ENCODE measurements at places on chromosomes 3 and 15.
A peak's percentile ranks its signal among the peaks of the same experiment; 100 is the strongest.

- no peak for DNase-seq
These were observed 2.9 kb upstream of the DNAJB8 start for GRCh38 chr3:128469556-128469955.

- DNase-seq, result no peak
These were observed 59.4 kb downstream of the DAPK2 start for GRCh38 chr15:63986751-63987341.

- no peak for DNase-seq
These were observed 338.8 kb upstream of the DNAJC19 start for GRCh38 chr3:181328346-181328745.

- no peak for DNase-seq
These were observed 15.2 kb upstream of the PLXND1 start for GRCh38 chr3:129621626-129622225.

- DNase-seq, result no peak
These were observed 1.9 kb downstream of the CD200 start for GRCh38 chr3:112334691-112335433.

DNA sequence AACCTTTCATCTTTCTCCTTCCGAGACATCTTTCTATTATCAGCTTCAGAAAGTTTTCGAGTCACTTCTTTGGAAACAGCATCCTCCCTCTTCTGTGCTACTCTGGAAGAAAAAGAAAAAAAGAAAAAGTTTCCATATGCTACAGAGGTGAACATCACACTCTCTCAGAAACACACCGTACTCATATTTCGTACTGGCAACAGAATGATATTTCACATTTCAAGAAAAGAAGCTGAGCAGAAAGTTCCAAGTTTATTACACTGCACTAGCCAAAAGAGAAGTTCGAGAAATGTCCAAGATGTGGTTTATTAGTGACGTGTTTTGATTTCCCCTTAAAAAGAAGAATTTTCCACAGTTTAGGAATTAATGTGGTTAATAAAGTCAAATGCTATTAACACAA lies 6.0 kb downstream of the SSR3 start:
- no peak for DNase-seq

- no peak for DNase-seq
These were observed 148.7 kb downstream of the LRRK1 start for GRCh38 chr15:101067660-101068522.

- no peak for DNase-seq
These were observed 26.8 kb downstream of the NFKBIZ start for GRCh38 chr3:101876142-101876541.

GRCh38 chr3:133562376-133562775 lies 11.1 kb upstream of the CDV3 start:
- DNase-seq, result no peak

GRCh38 chr15:63277038-63277892 lies at the start of gene APH1B:
APH1B (plus strand) TSS chr15:63277605; CDS start chr15:63277624, 19 bp downstream.
- DNase-seq, result peak; percentile 75

DNA sequence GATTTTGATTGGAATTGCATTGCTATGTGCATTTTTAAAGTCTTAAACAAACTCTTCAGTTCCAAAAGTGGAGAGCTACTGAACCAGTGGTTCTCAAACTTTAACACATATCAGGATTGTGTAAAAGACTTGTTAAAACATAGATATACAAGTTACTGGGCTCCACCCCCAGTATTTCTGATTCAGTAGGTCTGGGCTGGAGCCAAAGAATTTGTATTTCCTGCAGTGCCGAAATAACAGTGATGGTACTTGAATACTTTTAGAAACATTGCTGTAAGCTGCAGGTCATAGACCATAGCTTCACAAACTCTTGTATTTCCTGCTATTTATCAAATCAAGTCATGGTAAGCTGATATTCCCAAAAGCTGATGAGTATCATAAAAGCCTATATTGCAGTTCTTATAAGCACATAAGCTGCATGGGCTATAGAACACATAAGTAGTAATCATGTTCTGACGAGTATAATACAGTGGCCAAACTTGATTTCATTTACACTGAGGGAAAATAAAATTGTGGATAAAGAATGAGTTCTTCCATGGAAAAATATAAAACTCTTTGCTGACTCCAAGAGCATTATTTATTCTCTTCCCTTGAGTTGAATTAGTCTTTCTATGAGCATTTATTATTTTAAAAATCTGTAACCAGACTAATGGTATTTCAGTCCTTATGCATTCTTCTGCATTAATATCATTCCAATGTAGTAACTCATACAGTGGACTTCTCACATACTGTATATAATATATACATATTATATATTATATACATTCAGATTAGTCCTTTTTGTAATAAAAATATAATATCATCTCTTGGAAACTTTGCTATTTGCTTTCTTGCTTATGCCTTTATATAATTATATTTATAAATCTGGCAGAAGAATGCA lies 550.5 kb upstream of the AGTR1 start:
- DNase-seq, result no peak

GRCh38 chr15:40248006-40248783 lies 9.3 kb downstream of the PAK6 start:
- no peak for DNase-seq

DNA sequence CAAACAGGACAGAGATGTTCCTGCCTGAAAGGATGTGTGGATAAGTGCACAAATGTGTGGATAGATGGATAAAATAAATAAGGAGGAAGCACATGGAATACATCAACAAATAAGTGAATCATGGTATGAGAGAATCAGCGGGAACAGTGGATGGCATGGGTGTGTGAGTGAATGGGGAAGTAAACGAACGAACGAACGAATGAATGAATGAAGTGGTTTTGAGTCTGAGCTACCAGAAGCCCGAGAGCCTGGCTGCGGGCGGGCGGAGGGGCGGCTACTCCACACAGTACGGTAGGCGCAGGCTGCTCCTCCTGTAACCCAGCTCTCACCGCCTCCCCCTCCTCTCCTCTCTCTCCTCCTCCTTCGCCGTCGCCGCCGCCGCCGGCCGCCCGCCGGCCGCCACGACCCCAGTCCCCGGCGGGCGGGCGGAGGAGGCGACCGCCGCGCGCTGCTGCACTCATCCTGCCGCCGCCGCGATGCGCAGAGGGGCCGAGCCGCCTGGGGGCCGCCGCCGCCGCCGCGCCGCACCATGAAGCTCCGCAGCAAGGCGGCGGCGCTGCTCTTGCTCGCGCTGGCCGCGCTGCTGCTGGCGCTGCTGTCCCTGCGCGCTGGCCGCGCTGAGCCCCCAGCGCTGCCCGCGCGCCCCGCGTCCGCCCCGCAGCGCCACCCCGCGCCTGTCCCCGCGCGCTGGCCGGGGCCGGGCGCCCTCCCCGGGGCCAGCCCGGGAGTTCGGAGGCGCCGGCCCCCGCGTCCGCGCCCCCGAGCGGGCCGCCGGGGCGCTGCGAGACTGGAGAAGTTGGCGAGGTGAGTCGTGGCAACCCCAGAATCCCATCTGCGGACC lies at the start of gene GXYLT2:
TSS of gene GXYLT2 (plus strand) at position 342 of the 841 bp plus-strand sequence. CDS start at position 530, 188 bp downstream.
- DNase-seq, result peak; percentile 1

- no peak for DNase-seq
These were observed 46.4 kb downstream of the DNASE1L3 start for GRCh38 chr3:58164199-58164879.

DNA sequence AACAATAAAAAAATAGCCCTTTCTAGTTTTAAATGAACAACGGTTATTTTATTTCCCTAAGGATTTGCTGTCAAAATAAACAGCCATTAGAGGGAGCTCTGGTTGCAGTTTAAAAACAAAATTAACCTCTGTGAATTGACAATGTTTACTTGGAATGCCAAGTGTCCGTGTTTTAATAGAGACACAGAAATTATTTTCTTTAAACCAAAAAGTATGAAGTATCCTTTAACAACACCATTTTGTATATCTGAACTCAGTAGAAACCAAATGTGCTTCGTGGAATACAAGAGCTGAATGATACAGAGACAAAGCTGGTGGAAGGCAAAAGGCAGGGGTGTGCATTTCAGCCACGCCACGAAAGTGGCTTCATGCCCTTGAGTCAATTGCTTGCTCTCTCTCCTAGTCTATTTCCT lies 74.4 kb downstream of the MOBP start:
- no peak for DNase-seq

DNA sequence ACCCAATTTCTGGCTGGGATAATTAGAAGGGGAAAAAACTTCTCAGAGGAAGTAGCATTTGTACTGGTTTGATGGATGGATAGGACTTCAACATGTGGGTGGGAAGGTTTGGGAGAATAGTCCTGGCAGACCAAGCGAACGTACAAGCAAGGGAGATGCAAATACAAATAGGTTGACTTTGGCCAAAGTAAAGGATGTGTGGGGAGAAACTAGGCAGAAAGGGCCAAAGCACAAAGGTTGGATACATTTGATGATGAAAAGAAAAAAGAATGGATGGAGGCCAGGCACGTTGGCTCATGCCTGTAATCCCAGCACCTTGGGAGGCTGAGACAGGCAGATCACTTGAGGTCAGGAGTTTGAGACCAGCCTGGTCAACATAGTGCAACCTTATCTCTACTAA lies 63.4 kb downstream of the ERC2 start:
- DNase-seq, result no peak

DNA sequence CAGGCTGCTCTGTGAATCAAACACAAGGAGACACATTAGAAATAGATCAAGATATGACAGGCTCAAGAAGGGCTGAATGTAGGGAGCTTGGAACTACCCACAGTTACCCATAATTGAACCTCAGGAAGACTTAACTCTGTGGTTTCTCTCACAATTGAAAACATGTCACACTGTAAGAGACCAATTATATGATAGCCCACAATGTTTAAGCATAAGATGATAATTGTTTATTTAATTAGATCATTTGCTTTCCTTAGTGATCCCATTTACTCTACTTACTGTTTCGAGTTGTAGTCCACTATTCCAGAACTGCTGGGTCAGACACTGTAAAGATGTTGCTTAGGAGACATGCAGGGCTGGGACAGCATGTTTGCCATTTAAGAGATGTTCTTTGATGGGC lies 201.3 kb upstream of the RARB start:
- DNase-seq, result no peak
